D341Med (cell line): ENCODE measurements at places on chromosomes 1 and 21.
A peak's percentile ranks its signal among the peaks of the same experiment; 100 is the strongest.

DNA sequence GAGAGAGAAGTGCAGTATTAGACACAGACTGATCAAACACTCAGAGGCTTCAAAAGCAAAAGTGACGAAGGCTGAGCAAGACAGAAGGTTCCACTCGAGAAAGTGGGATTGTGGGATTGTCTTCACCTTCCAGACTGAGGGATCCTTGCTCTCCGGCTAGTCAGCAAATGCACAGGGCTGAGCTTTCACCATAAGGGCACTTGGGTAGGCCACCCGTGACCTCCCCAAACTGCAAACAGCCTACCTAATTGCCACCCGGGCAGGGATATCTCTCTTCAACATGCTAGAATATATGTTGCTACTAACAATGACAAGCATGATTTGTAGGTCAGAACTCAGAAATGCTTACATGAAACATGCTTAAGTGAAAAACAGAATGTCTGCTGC, 35.3 kb upstream of the RIPK4 start:
- DNase-seq = no peak

GRCh38 chr1:196091397-196092135, 516.7 kb downstream of the KCNT2 start:
- DNase-seq = no peak

DNA sequence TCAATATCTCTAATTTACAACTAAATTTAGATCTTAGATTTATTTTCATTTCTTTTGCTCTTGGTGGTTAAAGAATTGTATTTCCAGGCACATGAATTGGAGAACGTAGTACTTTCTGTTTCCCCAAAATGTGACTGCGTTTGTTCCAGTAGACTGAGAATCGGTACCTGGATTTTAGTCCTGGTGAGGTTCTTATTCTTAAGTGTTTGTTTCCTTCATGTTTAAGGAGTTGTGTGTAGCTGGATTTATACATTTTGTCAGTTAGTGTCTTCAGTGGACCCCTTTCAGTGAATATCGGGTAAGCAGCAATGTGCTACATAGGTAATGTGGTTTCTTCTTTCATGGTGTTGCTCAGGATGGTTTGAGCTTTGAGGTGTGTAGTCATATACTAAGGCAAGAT, 6.8 kb downstream of the MIER1 start:
- DNase-seq = no peak

DNA sequence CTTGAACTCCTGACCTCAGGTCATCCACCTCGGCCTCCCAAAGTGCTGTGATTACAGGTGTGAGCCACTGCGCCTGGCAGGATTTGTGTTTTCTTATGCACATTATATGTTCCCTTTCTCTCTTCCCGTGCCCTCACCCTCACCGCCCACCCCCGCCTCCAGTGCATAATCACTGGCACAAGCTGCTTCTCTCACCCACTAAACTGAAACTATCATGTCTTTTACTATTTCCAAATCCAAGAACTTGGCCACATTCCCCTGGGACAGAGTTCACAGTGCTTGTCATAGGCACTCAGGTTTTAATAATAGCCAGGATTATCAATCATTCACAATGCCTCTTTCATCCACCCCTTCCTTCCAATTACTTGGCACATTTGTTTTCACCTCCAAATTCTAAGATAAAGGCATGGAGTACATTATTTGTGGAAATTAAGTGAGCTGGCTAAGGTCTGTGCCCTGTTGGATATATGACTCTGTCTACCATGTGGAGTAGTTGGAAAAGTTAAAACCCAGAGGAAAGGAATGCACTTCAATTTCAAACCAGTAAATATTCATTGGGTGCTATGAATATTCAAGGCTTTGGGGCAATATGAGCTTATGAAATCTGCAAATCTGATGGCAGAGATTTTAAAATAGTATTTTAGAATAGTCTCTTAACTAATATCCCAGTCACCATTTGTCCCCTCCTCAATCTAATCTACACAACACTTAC, 17.6 kb upstream of the MAPKAPK2 start:
- DNase-seq = no peak

DNA sequence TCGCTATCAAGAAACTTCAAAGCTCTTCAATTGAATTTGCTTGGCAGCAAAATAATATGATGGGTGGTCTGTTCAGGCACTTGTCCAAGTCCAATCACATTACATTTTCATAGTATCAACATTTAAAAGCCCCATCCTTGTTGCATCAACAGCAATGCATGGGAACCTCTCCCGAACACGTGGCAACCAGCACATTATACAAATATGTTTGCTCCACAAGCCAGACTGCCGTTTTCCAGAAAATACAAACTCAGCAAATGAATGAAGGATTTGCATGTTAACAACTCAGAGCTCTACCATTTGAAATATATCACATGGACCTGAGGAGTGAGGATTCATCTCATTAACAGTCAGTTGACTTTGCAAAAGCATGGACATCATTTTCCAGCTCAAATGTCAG, 20.0 kb upstream of the LYPLAL1 start:
- DNase-seq = no peak

GRCh38 chr1:177091040-177091439, 73.5 kb downstream of the ASTN1 start:
- DNase-seq = no peak

- peak; percentile 94 for DNase-seq
Observed at GRCh38 chr1:52697795-52698674, at the start of gene COA7. Gene COA7 (minus strand): TSS chr1:52698347. CDS start chr1:52698326, 21 bp downstream.

DNA sequence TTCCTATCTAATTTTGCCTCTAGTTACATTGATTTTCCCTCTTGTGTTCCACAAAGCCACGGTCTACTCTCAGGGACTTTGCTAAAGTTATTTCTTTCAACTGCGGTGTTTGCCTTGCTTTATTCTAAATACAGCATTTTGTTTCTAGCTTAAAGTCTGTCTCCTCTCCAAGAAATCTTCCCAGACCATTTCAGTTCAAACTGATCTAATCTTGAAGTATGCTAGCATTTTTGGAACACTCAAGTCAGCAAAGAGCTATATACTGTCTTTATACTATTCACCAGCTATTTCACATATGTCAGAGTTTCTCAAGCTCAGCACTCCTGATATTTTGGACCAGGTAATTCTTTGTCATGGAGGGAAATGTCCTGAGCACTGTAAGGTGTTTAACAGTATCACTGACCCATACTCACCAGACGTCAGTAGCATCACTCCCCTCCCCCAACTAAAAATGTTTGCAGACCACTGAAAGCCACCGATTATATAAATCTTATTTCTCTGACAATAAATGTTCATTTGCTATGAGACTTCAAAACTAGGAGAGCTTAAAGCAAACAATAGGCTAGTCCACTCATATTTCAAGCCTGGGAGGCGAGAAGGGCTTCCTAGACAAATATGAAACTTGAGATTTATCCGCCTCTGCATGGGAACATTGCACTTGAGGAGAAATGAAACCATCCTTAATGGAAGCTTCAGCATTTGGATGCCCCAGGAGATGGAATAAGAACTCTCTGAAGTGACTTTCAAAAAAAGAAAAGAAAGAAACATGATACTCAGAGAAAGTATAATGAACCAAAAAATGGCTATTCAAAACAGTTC, 81.1 kb downstream of the KIAA0319L start:
- no peak for DNase-seq

- DNase-seq = peak; percentile 65
Observed at GRCh38 chr1:96596226-96596922, 125.2 kb upstream of the PTBP2 start.

- no peak for DNase-seq
Observed at GRCh38 chr1:161531986-161532643, 7.8 kb downstream of the HSPA6 start.

- DNase-seq = no peak
Observed at GRCh38 chr1:54805981-54806381, 4.9 kb upstream of the TTC22 start.

DNA sequence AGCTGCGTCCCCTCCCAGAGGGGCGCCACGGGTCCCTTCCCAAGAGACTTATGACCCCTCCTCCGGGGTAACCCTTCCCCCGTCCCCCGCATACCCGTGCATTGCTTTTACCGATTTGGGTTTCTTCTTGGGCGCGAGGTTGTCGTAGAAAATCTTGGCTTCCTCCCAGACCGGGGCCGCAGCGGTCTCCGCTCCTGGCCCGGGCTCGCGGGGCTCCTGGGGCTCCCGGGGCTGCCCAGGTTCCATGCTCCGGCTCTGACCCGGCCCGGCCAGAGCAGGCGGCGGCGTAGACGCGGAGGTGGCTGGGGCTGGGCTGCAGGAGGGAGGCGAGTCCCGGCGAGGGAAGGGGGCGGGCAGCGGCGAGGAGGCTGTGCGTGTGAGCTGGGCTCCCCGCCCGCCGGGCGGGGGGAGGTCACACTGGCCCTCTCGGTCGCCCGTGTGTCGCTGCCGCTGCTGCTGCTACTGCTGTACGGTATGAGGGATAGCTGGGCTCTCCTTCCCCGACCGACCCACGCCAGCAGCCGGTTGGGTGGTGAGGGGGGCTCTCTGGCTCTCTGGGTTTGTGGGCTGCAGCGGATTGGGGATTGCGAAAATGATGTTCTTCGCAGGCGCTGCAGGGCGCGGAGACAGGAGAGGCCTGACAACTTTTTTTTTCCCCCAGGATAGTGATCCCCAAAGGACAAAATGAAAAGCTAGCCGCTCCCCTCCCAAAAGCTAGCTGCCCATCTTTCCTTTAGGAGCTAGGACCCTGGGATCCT, at the start of gene NT5C1A:
Gene NT5C1A (minus strand): TSS at position 315 of the 758 bp plus-strand sequence. CDS start 69 bp downstream, at position 246.
- DNase-seq = peak; percentile 63

GRCh38 chr1:1212780-1213344, 1.1 kb downstream of the TNFRSF4 start:
- DNase-seq = no peak

- DNase-seq = no peak
Observed at GRCh38 chr1:221473411-221473810, 268.5 kb downstream of the DUSP10 start.

- DNase-seq = no peak
Observed at GRCh38 chr1:156487862-156488261, 12.7 kb downstream of the MEF2D start.

DNA sequence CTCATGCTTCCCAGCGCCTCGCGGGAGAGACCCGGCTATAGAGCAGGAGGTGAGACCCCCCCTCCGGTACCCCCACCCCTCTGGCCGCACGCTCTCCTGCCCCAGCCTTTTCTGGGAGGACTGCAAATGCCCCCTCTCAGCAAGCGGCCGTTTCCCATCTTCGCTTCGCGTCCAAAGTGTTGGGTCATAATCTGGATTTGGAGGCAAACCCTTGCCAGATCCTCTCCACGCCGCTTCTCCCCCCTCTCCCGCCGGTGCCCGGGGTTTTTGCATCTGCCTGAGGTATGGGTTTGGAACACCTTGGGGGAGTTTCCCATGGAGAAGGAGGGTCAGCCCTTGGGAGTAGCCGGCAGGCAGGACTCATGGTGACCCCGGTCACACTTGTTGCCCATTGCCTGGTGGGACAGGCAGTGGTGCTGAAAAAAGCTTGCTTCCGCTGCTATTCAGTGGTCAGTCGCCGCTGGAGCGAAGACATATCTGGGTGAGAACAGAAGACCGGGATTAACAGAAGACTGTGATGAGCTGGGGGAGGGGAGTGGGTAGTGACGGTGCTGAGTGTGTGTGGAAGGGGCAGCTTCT, 935 bp downstream of the KCNK2 start:
- DNase-seq = peak; percentile 58

- no peak for DNase-seq
Observed at GRCh38 chr1:209839875-209840546, 12.2 kb downstream of the UTP25 start.

- DNase-seq = peak; percentile 81
Observed at GRCh38 chr1:1079408-1080121, 5.5 kb upstream of the RNF223 start.

DNA sequence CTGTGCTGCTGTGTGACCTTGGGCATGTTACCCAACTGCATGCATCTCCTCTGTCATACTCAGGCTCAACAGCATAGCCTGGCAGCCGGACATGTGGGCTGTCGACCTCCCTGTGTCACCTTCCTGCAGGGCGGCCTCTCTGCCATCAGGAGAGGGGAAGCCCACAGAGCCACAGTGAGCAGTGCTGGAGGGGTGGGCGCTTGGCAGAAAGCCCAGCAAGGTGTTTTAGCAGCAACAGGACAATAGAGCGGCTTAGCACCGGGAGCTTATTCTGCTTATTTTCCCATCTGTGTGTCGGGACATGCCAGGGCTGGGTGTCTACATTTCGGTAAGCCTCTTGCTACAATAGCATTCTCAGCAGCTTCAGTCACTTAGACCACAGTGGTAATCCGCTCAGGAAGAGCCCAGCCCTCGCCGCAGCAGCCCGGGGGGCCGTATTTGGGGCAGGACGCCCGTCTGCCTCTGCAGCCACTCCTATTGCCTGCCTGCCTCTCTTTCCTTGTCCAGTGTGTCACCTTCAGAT, 22.8 kb upstream of the CDK18 start:
- peak; percentile 93 for DNase-seq

DNA sequence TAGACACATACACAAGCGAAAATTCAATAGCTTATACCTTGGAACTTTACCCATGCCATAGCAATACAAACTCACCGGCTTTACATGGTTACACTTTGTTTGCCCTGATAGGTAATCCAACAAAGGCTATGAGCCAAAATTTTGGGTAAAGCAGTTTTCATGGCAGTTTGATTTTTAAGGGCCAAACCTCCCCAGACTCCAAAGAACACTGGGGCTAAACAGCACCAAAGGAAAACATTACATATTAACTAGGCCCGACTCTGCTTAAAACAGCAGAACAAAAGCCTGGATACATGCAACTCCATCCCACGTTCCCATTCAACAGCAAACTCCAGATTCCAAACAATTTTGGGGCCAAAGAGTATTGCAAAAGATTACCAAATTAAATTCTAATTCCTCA, 4.4 kb upstream of the TMEM125 start:
- DNase-seq = no peak

DNA sequence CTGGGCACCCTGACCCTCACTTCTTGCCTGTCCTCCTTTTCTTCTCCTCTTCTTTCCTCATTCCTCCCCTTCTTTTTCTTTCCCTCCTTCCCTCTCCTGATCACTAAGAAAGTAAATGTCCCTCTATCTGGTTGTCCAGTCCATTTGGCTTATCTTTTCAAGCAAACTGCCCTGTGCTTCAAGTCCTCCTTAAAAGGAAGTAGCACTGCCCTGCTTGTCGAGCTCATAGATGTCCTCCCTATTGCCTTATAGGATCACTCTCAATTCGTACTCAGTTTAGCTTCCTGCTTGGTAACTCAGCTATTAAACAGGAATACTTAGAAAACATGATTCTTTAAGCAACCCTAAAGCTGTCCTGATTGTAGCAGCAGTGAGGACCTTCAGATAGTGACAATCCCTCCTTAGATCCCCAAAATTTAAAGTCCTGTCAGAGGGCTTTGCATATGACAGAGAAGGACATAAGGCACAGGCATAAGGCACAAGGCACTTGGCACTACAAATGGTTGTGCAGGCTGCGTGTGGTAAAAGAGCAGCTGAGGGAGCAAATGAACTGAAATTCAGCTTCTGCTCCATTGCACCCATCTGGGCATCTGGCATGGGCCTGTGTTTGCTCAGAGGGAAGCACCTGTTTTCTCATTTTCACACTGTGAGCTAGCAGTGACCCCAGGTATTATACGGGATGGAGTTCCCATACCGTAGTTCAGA, 26.1 kb upstream of the SLAMF6 start:
- no peak for DNase-seq

DNA sequence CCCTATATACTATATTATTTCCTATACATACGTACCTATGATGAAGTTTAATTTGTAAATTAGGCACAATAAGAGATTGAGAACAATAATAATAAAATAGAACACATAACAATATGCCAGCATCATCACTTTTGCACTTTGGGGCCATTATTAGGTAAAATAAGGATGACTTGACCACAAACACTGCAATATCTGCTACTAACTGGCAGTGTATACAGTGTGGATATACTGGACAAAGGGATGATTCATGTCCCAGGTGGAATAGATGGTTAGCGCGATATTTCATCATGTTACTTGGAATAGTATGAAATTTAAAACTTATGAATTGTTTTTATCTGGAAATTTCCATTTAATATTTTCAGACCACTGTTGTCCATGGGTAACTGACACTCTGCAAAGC, 35.4 kb upstream of the TXLNA start:
- DNase-seq = no peak
